ENCODE measurements at places on chromosomes 5 and 9. TPM values are rescaled to one million over a fixed set of nuclear protein-coding genes. Genes with fewer than 3 reads are reported as not detected.

CARD9 gene
- 2.5 TPM for polyA plus RNA-seq

PFN3 gene
- polyA plus RNA-seq = not detected

PCDHAC2 gene
- polyA plus RNA-seq = 6.4 TPM

- DNase-seq = peak; percentile 5
These were observed 71.4 kb downstream of the FBXO38 start for GRCh38 chr5:148455185-148455584.

DNA sequence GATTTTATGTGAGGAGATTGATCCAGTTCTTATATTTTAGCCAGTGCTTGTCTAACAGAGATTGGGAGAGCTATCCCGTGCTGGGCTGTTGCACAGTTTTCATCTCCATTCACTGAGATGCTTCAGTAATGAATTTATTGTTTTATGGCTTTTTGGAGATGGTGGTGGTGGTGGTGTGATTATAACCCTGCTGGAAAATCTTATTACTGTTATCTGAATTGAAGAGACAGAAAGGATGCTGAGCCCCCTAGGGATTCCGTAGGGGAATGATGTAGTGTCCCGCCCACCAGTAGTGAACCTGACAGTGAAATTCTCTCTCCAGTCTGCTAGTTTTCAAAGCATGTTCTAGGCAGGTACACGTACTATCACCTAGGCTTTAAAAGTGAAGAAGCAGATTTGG, 1.9 kb downstream of the RAI14 start:
- DNase-seq = peak; percentile 21

- no peak for DNase-seq
These were observed 257.9 kb upstream of the ADRA1B start for GRCh38 chr5:159658266-159658925.

DNA sequence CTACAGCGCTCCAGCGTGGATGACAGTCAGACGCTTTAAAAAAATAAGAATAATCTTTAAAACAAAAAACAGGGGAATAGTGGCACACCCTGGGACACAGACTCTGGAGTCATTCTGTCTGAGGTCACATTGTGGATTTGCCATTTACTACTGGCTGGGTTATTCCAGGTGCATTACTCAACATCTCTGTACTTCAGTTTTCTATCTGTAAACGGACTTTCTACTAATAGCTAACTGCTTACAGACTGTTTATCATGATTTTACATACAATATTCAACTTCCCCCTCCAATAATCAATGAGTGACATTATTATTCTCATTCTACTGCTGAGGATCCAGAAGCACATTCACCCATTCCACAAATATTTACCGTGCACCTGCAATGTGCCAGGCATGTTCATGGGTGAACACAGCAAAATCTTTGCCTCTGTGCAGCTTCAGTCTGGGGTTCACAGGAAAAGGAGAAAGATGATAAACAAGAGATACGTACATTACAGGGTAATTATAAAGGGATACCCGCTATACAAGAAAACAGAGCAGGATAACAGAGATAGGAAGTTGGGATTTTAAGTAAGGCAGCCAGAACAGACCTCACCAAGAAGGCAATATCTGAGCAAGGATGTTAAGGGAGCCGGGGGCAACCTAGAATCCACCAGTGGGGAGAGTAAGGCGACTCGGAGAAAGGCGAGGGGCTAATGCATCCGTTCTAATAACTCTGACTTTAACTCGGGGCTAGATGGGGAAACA, 984 bp upstream of the RAD23B start:
- DNase-seq = no peak

GRCh38 chr5:7415587-7416535, 19.9 kb downstream of the ADCY2 start:
- DNase-seq = no peak

DNA sequence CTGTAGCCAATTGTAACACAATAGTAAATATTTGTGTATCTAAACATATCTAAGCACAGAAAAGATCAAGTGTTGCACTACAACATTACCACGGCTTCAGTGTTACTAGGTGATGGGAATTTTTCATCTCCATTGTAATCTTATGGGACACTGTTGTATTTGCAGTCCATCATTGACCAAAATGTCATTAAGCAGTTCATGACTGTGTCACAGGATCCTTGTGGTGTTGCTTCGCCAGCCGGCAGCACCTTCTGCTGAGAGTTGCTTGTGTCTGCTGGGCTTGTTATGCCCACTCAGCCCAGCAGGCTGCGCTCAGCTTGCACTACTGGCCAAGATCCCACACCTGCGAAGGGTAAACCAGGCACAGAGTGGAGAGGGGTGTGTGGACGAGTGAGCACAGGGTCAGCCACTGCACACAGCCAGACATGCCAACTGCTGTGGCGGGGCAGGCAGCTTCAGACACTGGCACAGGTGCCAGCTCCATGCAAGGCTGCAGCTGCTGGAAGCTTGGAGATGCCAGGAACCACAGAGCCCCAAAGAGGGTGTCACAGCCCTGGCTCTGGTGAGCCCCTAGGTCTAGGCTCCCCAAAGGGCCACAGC, 273.7 kb downstream of the CETN3 start:
- peak; percentile 10 for DNase-seq
